ENCODE measurements at places on chromosomes 7 and 10.

GRCh38 chr10:124037784-124038183 is 55.6 kb downstream of the CHST15 start:
- DNase-seq: no peak

DNA sequence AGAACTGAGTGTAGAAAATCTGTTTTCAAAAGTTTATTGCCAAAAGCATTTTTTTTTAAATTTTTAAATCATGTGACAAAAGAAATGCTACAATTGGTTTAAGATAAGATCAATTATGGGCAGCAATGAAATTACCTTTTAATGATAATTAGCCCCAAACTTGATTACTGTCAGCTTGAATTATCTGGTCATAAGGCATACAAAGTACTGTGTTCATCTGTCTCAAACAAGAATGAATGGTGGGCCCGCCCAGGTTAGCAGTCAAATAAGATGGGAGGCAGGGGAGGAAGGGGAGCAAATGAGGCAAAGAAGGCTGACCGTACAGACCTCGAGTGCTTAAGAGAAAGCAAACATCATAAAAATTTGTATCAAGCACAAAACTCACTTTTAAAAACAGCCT is 68.1 kb downstream of the JAZF1 start:
- no peak for DNase-seq

- DNase-seq: no peak
These were observed 521.7 kb downstream of the ADRA2A start for GRCh38 chr10:111598433-111599059.

GRCh38 chr7:6443372-6443941 is 4.3 kb downstream of the DAGLB start:
- DNase-seq: no peak

- no peak for DNase-seq
These were observed 6.3 kb upstream of the CDH23 start for GRCh38 chr10:71390461-71390835.

- no peak for DNase-seq
These were observed 16.3 kb upstream of the DNAAF5 start for GRCh38 chr7:710161-710560.

DNA sequence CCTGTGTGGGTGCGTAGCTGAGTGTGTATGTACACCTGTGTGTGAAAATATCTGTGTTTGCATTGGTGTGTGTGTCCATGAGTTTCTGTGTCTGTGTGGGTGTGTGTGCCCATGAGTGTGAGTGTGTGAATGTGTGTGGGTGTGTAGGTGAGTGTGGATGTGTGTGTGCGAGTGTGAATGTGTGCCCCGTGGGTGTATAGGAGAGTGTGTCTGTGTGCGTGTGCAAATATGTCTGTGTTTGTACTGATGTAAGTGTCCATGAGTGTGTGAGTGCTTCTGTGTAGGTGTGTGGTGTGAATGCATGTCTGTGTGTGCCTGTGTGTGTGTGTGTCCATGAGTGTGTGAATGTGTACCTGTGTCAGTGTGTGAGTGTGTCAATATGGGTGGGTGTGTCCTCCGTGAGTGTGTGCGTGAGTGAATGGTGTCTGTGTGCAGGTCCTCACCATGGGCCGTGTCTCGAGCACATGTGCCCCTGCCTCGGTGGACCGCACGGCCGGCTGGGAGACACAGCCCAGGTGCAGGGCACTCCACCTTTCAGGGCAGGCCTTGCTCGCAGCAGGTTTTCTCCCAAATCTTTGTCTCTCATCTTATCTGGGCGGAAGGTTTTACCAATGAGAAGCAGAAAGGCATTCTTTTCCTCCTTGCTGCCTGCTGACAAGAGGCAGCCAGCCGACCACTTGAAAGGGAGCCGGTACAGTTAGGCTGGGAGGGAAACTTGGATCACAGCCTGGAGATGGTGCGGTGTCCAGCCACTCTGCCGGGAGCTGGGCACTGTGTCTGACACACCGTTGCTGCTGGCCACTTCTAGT is 107.1 kb upstream of the FAM20C start:
- DNase-seq: no peak

- DNase-seq: no peak
These were observed 25.9 kb downstream of the ST8SIA6 start for GRCh38 chr10:17428351-17429097.
